Left renal pelvis (tissue), 4 donors: ENCODE measurements at places on chromosomes 2 and 18.

DNA sequence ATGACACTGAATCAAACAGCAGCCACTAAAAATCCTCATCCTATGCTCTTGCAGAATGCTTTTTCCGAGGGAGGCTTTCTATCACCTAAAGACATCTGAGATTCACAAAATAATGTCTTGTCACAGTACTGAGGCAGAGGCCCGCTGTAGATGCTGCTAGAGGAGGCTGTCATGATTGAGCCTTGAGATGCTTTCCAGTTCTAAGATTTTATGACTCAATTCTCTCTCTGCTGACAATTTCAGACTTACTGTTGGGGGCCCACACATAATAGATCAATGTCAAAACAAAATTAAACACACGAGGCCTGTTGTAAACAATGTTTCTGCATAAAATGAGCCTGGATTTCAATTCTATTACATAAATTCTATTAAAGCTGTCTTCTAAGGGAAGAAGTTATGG lies 132.7 kb upstream of the ARL4C start:
- no peak for DNase-seq

- no peak for DNase-seq
Measured at GRCh38 chr18:37639846-37640245, 74.2 kb upstream of the CELF4 start.

DNA sequence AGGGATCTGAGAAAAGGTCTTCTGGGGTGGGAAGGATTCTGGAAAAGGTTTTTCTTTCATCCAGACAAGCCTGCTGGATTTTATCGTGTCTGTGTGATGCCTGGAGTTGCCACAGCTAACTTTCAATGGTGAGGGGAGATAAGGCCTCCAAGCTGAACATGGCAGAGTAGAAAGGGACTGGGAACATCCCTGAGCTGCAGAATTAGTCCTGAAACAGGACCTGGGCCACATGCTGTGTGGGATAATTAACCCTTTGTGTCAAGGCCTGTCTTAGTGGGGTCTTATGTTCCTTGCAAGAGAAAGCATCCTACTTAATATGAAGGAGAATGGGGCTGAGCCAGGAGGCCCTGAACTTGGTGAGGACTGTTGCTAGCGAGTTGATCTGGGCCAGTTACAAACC lies 66.4 kb downstream of the VSNL1 start:
- no peak for DNase-seq

DNA sequence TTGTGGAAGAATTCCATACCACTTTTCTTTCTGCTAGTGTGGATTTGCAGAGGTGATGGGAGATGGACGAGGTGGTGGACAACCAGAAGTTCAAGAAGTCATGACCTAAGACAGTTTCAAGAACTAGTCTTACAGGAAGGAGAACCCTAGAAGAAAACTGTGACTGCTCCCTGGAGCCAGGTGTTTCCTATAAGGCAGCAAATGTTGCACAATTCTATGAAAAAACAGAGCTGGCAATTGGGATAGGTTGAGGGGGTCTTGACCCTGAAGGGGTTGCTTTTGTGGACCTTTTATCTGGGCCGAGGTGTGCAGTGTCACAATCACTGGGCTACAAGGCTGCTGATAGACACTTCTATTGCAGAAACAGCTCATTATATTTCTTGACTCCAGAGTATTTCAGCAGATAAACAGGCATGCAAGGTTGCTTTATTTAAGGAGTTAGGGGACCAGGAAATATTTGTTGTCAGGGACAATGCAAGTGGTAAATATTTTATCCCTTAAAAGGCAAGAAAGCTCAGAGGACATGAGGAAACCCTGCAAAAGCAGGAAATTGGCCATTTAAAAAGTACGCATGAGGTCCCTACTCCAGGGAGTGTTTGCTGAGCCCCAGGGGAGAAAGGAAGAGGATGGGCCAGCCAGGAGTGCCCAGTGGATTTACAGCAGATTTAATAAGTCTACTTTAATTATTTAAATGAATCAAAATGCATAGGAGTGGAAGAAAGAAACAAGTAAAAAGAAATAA lies 22.9 kb downstream of the APCDD1 start:
- no peak for DNase-seq

DNA sequence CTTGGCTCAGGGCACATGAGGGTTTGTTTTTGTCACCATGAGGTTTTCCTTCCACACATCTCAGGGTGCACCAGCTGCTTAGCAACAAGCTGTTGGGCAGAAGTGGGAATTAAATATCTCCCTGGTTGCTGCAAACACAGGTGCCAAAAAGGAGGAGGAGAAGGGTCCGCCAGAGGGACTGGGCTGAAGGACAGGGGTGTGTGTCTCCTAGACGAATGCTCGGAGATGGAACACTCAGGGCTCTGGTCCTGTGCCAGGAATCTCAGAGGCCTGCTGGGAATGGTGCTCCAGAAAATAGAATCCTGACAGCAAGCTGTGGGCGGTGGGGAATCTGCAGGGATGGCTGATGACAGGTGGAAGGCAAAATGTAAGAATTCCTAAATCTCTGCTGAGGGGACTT lies 94.5 kb downstream of the VSNL1 start:
- DNase-seq = no peak

DNA sequence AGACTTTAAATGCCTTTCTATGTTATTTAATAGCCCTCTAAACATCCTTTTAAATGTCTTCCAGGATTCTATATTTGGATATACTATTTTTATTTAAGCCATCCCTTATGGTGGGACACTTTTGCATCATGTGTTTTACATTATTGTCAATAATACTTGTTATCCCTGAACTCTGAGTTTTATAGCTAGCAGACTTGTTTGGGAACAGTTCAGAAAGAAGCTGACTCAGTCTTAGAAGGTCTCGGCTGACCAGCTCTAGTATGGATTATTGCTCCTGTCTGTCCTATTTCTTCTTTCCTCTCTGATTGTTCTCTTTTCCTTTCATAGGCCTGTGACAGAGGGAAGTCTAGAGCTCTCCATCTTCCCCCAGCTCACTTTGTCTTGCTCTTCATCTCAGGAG lies 77.3 kb upstream of the CXCR4 start:
- DNase-seq = no peak

DNA sequence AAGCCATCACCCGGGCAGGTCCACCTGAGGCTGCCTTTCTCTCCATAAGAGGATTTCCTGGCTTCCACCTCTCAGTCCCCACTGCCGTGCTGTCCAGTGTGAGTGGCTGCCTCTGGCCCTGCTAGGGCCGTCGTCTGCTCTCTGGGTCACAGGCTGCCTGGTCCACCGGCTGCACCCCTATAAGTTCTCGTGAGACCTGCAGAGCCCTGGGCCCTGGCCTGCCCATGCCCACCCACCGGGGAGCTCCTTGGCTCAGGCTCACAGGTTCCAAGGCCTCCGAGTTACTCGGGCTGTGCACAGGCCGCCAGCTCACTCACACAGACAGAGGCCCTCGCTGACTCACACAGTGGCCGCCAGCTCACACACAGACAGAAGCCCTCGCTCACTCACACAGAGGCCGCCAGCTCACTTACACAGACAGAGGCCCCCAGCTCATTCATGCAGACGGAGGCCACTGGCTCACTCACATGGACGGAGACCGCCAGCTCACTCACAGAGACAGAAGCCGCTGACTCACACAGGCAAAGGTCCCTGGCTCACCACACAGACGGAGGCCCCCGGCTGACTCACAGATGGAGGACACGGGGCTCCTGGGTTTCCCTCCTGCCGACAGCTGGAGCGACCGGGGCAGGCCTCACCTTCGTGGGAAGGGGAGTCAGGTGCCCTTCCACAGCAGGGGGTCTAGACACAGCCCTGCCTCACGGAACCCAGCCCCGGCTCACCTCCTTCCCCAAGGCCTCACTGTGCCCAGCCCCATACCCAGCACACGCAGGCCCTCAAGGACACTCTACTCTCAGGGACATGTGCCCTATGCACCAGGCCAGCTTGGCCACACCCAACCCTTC lies 334.1 kb upstream of the MYT1L start:
- no peak for DNase-seq

- no peak for DNase-seq
Measured at GRCh38 chr2:39497082-39497801, 60.2 kb upstream of the MAP4K3 start.

DNA sequence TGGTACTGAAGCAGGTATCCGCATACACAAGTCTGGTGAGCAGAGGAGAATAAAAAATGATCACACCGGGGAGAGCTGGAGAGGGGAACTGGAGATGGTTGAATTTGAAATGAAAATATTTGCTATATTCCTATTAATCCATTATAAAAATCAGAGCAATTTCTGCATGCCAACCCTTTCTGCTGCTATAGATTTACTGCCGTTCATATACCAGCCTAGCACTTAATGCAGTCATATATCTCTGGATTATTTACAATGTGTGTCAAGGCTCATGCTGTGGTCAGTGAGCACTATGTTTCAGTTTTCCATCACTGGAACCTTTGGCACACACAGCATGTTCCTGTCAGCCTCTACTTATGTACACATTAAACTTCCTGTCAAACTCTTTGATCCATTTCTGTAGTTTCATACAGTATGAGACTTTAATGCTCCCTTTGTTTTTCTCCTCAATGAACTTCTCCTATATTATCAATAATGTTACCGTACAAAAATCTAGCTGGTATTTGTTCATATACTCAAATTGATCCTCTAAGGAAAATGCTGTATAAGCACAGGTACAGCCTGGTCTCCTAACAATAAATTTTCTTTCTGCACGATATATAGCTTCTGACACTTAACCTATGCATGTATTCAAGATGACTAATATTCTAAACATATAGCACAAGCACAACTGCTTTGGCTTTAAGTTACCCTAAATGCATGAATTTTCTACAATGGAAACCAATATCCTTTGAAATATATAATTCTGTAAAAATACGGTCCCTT lies 36.7 kb downstream of the FANCL start:
- no peak for DNase-seq

GRCh38 chr18:31684279-31685096 lies at the start of gene B4GALT6:
Gene B4GALT6 (minus strand): TSS chr18:31684581. CDS start chr18:31684426, 155 bp downstream.
- peak; percentile 19 for DNase-seq

DNA sequence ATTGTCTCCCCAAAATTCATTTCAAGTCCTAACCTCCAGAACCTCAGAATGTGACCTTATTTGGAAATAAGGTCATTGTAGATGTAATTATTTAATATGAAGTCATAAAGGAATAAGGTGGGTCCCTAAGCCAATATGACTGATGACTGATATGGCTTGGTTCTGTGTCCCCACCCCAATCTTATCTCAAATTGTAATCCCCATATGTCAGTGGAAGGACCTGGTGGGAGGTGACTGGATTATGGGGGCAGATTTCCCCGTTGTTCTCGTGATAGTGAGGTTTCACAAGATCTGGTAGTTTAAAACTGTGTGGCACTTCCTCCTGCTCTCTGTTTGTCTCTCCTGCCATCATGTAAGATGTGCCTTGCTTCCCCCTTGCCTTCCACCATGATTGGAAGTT lies 43.0 kb upstream of the BCL11A start:
- DNase-seq = no peak

- peak; percentile 7 for DNase-seq
Measured at GRCh38 chr2:102618452-102619413, 620 bp upstream of the SLC9A2 start.
